ENCODE measurements at places on chromosomes 1 and 21. TPM values are rescaled to one million over a fixed set of nuclear protein-coding genes. Genes with fewer than 3 reads are reported as not detected.
A peak's percentile ranks its signal among the peaks of the same experiment; 100 is the strongest.

The FCRL6 gene
- 0.52 TPM for total RNA-seq

The PGBD5 gene
- not detected for total RNA-seq

The C1orf198 gene
- total RNA-seq = 2.2 TPM

DNA sequence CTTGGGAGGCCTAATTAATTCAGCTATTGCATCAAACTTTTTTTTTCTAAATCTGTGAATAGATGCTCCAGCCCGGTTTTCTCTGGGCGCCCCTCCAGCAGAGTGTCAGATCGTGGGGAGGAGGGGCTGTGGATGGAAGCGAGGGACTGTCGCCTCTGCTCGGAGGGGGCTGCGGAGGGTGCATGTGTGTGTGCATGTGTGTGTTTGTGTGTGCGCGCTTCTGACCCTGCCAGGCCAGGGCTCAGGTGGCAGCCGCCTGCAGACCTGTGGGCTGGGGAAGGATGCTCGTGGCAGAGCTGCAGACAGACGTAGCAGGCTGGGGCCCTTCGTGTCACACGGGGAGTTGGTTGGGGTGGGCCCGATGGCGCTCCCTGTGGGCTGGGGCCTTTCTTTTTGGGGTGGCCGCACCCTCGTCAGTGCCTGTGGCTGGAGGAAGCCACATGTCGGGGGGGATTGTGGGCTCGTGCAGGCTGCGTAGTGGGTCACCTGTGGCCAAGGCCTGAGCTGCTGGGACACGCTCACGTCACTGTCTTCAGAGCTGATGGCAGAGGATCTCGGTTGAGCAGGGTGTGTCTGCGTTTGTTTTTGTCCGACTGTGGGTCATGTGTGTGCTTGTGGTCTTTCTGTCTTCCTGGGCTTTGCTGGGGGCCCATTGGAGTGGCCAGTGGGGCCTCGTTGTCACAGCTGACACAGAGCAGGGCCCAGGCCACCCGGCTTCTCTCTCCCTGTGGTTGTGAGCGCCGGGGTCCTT lies 2.8 kb downstream of the SKI start:
- peaks cover 3% of the 10 kb centered on the region for H3K36me3 ChIP-seq
- DNase-seq = peak; percentile 88
- H3K4me1 ChIP-seq = peaks cover 78% of the 10 kb centered on the region
- peak overlapping the region; percentile 92 for H3K27ac ChIP-seq

DNA sequence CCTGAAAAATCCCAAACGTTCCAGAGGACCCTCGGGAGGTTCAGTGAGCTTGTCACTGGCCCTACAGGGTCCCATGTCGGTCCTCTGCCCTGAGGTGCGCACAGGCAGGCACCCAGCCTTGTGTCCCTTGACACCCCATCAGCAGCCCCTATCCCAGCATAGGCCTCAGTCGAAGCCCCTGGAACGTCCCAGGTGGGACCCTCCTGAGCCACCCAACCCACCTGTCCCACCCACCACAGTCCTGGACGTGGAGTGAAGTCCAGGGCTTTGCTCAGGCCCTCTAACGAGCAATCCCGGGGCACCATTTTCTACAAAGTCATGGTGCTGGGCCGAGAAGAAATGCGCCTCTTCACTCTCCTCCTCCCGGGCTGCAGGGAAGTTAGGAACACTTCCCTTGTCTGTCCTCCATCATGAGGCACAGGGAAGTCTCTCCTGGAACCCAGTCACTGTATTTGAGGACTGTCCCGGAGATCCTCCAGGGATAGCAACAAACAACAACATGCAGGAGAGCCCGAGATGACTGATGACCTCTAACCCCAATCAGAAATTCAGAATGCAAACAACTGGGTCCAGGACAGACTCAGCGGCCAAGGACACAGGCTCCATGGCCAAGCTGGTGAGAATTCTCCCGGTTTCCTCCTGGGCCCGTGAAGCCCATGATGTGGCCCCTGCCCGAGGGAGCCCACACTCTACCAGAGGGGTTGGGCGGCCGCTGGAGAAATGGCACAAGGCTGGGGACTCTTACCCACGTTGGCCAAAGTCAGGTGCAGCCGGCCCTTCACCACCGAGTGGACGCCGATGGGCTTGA lies 105.5 kb downstream of the NPHP4 start:
- peaks cover 5% of the 10 kb centered on the region for H3K36me3 ChIP-seq
- no peak overlapping the region for H3K27ac ChIP-seq
- H3K4me3 ChIP-seq = no peak overlapping the region

- DNase-seq = no peak
- H3K4me3 ChIP-seq = no peak overlapping the region
- no peaks in the 10 kb centered on the region for H3K4me1 ChIP-seq
Measured at GRCh38 chr1:46642115-46642680, 25.6 kb upstream of the MOB3C start.

GRCh38 chr1:151147665-151148064 lies 1.2 kb upstream of the SEMA6C start:
- H3K4me3 ChIP-seq = no peak overlapping the region
- peaks cover 26% of the 10 kb centered on the region for H3K4me1 ChIP-seq
- no peaks in the 10 kb centered on the region for H3K27me3 ChIP-seq
- no peak for DNase-seq
- no peak overlapping the region for H3K27ac ChIP-seq

DNA sequence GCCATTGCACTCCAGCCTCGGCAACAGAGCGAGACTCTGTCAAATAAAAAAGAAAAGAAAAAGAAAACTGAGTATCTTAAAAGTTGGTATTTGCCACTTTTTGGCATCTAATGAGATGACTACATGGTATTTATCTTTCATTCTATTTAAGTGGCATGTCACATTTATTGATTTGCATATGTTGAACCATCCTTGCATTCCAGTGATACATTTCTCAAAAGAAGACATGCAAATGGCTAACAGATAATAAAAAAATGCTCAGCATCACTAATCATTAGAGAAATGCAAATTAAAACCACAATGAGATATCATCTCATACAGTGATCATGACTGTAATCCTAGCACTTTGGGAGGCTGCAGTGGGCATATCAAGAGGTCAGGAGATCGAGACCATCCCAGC lies 28.1 kb downstream of the SFPQ start:
- H3K27ac ChIP-seq = no peak overlapping the region
- DNase-seq = no peak
- no peaks in the 10 kb centered on the region for H3K36me3 ChIP-seq

DNA sequence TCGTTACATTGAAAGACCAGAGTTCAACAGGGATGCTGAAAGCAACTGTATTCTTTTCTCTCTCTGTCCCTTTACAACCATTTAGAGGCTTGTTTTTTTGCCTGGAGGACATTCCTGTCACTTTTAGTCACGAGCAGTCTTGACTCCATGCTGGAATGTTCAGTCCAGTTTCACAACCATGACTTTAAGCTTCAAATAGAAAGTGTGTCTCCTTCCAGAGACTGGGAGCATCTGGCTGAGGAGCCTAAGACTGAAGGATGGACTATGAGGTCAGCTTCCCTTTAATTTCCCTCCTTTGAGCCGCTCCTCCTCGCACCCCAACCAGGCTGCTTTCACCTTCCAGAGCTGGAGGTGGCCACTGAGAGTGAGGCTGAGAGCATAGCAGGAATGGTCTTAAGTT lies 10.5 kb upstream of the RYR2 start:
- no peaks in the 10 kb centered on the region for H3K4me1 ChIP-seq
- no peaks in the 10 kb centered on the region for H3K36me3 ChIP-seq
- peaks cover 5% of the 10 kb centered on the region for H3K27me3 ChIP-seq
- H3K4me3 ChIP-seq = no peak overlapping the region

The PTPRF gene
- 0.14 TPM for total RNA-seq

Data from CD4-positive, alpha-beta T cell (primary cell).